GOT3 (cell line): ENCODE measurements at places on chromosomes 16 and 17.

GRCh38 chr16:77863250-77863649 lies 74.9 kb downstream of the VAT1L start:
- no peak for DNase-seq

DNA sequence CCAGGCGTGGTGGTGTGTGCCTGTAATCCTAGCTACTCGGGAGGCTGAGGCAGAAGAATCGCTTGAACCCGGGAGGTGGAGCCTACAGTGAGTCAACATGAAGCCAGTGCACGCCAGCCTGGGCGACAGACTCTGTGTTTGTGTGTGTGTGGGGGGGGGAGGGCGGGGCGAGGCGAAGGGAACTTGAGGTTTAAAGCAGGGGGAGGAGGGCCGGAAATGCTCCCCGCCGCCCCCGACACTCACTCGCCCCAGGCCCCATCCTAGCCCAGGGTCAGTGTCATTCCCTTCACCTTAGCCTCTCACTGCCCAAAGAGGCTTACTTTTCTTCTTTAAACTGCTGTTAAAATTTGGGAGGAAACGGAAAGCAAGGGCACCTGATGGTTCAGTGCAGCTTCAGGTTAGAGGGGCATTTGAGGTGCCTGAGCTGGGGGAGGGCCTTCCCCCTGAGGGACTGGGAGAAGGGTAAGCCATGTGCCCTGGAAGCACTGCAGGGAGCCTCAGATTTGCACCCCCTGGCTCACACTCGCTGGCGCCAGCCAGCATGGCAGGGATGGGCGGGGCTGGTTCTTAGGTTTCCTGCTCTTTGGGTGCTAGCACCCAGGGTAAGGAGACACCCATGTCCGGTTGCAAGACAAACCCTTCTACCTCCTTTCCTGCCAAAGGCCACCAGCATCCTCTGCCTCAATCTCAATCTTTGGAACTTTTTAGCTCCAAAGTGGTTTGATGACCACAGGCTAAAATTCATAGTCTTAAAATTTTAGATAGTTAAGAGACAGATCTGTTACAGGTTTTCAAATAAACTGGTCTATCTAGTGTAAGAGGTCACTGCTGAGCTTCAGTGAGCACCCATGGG lies 2.2 kb upstream of the LIMD2 start:
- no peak for DNase-seq

- DNase-seq = no peak
Observed at GRCh38 chr17:30292286-30292858, 628 bp upstream of the BLMH start.

DNA sequence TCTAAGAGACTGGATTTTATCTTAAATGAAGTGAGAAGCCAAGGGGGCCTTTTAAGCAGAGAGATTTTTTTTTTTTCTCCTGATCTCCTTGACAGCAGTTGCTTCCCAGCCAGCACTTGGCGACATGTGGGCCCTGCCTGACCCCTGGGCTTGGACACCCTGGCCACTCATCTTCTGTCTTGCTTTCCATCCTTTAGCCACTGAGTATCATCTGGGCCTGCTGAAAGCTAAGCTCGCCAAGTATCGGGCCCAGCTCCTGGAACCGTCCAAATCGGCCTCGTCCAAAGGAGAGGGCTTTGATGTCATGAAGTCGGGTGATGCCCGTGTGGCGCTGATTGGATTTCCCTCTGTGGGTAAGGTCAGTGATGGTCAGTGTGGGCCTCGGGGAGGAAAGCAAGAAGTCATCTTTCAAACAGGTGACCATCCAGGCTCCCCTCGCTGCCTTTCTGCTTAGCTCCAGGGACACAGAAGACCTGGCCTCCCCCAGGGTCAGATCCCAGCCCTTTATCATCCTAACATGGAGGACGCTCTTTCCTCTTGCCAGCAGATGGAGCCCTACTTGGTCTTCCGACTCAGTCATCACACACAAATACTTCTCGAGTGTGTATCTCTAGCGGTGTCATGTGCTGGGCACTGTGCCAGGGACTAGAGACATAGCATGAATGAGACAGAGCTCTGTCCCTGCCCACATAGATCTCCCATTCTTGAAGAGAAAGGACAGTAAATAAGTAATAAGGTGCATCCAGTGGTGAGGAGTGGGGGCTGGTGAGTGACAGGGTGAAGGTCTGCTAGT lies 6.1 kb downstream of the DRG2 start:
- no peak for DNase-seq

DNA sequence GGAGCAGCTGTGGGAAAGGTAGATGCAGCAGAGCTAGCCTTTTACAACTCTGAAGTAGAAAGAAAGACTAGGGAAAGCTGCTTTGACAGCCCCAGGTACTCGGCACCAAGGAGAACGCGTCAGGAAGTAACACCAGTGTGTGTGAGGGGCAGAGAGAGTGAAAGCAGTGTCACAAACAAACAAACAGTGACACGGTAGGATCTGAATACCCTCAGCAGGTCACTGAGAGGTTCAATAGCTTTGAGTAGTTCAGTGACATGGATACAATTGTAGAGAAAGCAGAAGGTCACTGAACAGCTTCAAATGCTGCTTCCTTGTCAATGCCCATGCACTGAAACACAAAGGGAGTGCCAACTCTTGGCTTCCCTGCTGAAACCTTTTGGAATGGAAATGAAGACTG lies 150.3 kb upstream of the C17orf78 start:
- no peak for DNase-seq

- DNase-seq = no peak
Observed at GRCh38 chr16:87141402-87141801, 175.8 kb downstream of the C16orf95 start.

DNA sequence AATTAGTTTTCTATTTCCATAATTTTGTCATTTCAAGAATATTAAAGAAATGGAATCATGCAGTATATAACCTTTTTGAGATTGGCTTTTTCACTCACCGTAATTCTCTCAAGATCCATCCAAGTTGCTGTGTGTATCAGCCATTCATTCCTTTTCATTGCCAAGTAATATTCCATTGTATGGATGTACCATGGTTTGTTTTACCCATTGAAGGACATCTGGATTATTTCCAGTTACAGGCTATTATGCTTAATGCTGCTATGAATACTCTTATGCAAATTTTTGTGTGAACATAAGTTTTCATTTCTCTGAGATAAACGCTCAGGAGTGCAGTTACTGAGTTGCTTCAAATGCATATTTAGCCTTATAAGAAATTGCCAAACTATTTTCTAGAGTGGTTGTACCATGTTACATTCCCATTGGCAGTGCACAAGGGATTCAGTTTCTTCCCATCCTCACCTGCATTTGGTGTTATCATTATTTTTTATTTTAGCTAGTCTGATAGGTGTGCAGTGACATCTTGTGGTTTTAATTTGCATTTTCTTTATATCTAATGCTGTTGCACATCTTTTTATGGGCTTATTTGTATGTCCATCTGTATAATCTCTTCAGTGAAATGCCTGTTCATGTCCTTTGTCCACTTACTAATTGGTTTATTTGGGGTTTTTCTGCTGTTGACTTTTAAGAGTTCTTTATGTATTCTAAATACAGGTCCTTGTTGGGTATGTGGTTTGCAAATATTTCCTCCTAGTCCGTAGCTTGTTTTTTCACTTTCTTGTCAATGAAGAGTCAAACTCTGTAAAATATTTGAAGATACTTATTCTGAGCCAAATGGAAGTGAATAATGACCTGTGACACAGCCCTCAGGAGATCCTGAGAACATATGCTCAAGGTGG lies 32.7 kb downstream of the BMERB1 start:
- no peak for DNase-seq

- DNase-seq = no peak
Observed at GRCh38 chr16:81486540-81487061, 42.0 kb downstream of the CMIP start.

DNA sequence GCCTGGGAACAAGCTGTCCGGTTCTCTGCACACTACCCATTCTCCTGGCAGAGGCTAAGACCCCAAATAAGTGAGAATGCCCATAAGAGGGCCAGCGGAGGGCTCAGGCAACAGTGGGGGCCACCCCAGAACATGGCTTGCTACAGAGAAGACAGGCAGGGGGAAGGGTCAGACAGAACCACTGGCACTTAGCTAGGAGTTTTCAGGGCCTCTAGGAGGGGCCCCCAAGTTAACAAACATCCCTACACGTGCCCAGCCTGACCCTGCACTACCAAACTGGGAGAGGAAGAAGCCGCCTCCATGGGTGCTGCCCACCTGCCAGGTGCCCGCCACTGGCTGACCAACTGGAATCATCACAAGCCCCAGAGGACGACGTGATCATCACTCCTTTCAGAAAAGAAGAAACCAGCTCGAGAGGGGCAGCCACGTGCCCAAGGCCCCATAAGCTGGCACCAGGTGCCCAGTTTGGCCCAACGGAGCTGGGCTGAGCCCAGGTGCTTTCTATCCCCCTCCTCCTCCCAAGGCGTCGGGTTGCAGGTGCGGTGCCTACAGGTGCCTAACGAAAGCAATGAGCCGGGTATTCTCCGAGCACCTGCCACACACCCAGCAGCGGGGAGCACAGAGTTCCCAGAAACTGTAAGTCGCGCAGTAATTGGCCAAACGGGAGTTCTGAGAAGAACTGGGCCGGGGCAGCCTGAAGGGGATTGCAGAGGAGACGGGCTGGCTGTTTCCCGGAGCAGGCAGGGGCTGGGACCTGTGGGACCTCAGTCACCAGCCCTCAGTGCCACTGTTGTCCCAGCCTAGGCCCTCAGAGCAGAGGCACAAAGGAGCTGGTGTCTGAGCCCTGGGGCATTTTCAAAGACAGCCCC lies 13.2 kb downstream of the RPH3AL start:
- no peak for DNase-seq

- no peak for DNase-seq
Observed at GRCh38 chr16:79599256-79599836, 1.2 kb downstream of the MAF start.
